ENCODE measurements at places on chromosomes 6 and 20.

GRCh38 chr20:1810926-1811620 is 84.1 kb upstream of the SIRPA start:
- peak; percentile 65 for DNase-seq

DNA sequence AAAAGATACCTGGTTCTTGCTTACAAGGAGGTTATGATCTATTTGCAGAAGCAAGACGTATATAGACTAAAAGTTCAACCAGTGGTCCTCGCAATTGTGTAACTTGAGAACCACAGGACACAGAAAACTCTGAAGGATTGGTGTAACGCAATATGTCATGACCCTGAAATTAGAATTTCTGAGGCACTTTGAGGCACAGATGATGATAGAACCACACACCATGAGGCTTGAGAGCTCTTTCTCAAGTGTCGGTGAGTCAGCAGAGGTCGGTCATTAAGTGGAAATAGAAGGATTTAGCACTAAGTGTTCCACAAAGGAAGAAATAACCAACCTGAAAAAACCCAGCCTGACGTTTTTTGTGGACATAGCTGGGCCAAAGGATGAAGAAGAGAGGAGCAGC is 15.3 kb upstream of the CCN2 start:
- no peak for DNase-seq

DNA sequence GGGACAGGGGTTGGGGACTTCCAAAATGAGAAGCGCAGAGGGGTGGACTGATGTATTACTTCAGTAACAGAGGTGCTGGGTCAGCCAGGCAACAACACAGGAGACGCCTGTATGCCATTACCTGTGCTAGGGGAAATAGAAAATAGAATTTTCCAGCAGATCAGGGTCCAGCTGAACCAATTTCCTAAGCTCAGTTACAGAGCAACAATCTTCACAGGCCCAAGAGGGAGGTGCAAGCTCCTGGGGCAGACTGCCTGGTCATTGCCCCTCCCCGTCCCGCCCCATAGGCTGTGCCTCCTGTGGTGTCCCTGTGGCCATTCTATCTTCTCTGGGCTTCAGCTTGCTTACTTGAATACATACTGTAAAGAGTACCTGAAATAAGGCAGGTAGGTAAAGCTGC is 3.7 kb downstream of the KCNK5 start:
- no peak for DNase-seq

DNA sequence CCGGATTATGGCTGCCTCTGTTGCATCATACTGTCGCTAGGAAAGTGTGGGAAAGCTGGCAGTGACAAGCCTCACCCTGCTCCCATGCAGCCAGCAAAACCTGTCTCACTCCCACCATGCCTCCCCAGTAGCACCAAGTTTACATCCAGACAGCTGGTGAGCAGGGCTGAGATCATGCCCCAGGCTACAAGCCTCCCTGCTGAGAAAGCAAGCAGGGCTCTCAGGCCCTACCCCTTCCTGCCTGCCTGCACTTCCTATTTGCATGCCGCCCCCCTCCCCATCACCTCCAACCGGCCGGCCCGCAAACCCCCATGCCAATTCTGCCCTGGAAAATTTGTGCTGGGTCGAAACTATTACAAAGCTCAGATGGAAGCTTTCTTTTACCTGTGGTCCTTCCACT is 408.2 kb upstream of the FKBP1C start:
- DNase-seq = no peak

DNA sequence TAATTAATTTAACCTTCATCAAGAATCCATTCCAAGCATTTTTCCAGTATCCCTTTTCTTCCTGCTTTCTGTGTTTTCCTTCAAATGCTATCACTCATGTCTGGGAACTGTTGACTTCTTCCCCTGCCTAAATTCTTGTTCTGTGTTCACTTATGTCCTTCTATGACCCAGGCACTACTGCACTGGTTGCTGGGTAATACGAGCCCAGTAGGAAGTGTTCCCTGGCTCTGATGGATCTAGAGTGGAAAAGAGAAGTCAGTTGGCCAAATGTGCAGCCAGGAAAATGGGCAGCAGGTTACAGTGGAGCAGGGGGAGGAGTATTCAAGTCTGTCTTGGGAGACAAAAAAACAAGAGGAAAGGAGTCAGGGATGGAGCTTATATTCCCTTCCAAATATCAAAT is 7.1 kb downstream of the OVOL2 start:
- DNase-seq = no peak

- no peak for DNase-seq
Observed at GRCh38 chr6:45637056-45637455, 259.3 kb upstream of the SUPT3H start.

DNA sequence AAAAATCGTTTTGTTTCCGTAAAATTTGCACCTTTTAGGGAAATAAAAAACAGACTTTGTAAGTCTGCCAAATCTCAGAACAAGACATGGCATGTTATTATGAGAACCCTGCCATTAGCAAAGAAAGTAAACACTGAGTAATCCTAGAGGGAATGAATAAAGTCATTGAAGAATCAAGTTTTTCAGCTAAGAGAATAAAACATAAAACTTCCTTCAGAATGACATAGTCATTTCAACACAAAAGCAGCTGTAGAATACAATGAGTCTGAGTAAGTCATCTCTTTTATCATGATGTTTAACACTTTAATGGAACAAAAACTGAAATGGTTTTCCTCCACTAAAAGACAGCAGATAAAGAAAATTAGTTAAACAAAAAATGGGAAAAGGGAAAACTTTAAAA is 10.3 kb upstream of the DST start:
- DNase-seq = no peak

- no peak for DNase-seq
Observed at GRCh38 chr20:40307997-40308396, 381.0 kb downstream of the MAFB start.

DNA sequence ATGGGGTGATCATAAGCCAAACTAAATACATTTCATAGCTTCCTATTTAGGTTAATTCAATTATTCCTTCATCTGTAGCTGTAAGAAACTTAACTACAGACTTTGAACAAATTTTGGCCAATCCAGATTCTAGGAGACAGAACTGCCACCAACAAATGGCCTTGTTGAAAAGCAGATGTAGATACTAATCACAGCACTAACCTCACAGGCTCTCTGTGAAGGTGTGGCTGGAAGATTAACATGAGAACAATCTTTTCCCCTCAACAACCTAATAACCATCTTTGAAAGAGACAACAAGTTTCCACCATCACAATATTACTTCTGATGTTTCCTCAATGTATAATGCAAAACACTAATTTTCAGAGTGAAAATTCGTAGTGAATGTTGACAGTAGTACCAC is 87.8 kb downstream of the SESN1 start:
- DNase-seq = no peak

GRCh38 chr6:1612299-1612973 is 2.7 kb downstream of the FOXC1 start:
- DNase-seq = no peak

DNA sequence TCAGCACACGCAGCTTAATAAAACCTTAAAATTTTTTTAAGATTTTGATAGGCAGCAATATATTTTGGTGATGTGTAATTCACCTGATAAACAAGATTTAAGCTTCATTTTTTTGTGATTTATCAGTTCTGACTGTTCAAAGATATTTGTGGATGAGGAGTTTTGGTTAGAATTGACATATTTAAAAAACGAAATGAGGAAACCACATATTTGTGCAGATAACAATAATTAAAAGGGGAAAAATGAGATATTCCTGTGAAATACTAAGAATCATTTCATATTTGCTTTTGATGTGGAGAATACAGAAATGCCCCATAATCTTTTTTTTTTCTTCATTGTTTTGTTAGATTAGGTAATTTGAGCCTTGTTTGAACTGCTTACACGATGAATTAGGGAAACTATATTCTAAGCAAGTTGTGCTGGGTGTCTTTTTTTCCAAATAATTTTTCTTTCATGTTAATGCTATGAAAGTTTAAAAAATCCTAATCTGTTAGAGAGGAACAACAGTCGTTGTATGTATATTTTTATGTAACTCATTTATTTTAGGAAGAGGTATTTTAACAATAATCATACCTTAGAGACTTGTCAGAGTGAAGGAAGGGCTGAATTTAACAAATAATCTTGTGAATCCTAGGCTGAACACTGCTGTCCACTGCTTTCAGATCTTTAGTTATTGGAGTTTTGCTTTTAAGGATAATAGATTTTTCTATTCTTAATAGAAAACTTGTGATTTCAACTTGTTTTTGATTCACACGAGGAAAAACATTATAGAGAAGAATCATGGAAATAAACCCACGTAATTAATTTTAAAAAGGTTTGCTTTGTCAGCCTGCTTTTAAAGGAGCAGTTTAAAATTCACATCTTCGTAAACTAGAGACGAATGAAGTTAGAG is 4.0 kb downstream of the ARID1B start:
- DNase-seq = no peak
